ENCODE measurements at places on chromosomes 4 and X. TPM values are rescaled to one million over a fixed set of nuclear protein-coding genes. Genes with fewer than 3 reads are reported as not detected.

PFKFB1 gene
- total RNA-seq: 0.21 TPM

NKX6-1 gene
- total RNA-seq: not detected

CHRDL1 gene
- total RNA-seq: not detected

ANTXR2 gene
- 82.2 TPM for total RNA-seq

GAGE12J gene
- not detected for total RNA-seq

ZNF711 gene
- total RNA-seq: 3.4 TPM

USP17L20 gene
- not detected for total RNA-seq
